Left renal cortex interstitium (tissue), 4 donors: ENCODE measurements at places on chromosomes 12 and 14. TPM values are rescaled to one million over a fixed set of nuclear protein-coding genes. Genes with fewer than 3 reads are reported as not detected.

The ERG28 gene
- polyA plus RNA-seq, result 32.3 TPM

- DNase-seq, result no peak
These were observed 58.2 kb upstream of the STRN3 start for GRCh38 chr14:31084385-31084784.

GRCh38 chr12:88578276-88579160 is 1.8 kb downstream of the KITLG start:
- DNase-seq, result no peak

DNA sequence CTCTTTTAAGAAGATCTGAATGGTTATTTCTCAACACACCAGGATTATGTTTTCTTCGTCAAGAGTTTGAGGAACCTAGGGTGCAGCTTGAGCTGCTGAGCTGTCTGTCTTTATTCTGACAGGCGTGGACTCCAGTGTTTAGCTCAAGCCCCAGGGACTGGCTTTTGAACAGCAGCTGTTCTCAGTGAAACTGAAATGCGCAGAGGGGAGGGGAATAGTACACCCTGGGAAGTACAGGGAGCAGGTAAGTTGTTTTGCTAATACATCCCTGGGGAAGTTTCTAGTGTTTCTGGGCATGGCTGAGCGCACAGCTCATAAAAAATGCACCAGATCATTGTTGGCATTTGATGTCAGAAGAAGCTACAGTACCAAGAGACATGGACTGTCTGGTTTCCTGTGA is 659.8 kb downstream of the DIO2 start:
- no peak for DNase-seq

DNA sequence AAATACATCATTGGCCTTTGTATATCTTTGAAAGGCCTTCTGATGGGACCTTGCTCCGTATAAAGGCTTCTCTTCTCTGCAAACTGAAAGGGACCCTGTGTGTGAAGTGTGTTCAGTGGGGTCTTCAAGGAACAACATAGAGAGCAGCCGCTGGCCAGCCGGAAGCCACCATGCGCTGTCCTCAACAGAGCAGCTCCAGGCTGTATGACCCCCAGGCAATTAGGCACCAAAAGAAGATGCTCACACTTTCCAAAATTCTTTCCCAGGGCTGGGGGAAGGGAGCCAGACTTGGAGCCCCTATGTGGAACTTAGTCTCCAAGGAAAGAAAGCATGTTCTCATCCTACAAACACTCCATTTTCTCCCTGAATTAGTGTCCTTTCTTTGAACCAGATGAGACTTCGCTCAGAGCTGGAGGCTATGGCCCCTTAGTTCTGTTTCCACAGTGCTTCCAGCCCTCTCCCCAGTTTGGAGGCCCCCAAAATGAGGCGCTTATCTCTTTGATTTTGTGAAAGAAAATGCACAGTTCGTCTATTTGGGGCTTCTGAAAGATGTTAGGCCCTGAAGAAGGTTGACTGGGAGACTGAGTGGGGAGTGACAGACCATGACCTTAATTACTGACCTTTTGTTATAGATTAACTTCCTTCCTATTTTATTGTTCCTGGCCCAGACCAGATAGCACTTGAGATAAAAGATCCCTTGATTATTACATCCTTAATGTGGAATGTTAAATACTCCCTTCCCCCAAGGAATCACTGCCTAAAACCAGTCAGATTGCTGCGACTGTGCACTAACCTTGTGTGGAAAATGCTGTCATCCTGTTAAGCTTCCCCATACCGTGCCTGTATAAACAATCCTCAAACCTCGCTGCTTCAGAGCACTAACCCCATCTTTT is 128.3 kb upstream of the FGD4 start:
- no peak for DNase-seq

DNA sequence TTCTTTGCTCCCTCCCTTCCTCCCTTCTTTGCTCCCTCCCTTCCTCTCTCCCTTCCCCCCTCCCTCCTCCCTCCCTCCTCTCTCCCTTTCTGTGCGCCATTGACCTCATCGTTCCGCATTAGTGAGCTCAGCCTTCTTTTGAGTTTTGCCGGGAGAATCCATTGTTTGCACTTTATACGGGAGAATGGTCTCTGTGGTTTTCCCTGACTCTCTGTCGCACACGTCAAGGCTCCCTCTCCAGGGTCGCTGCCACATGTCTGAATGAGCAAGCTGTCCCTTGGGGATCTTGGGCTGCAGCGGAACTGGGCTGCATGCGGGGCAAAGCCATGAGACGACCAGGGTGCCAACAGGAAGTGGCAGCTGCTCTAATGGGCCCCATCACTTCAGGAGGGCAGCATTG is 118.5 kb downstream of the GLT1D1 start:
- no peak for DNase-seq

GRCh38 chr12:109925185-109925840 is 25.2 kb downstream of the TCHP start:
- no peak for DNase-seq

- DNase-seq, result no peak
These were observed 272.5 kb downstream of the ALG10 start for GRCh38 chr12:34294671-34295365.

DNA sequence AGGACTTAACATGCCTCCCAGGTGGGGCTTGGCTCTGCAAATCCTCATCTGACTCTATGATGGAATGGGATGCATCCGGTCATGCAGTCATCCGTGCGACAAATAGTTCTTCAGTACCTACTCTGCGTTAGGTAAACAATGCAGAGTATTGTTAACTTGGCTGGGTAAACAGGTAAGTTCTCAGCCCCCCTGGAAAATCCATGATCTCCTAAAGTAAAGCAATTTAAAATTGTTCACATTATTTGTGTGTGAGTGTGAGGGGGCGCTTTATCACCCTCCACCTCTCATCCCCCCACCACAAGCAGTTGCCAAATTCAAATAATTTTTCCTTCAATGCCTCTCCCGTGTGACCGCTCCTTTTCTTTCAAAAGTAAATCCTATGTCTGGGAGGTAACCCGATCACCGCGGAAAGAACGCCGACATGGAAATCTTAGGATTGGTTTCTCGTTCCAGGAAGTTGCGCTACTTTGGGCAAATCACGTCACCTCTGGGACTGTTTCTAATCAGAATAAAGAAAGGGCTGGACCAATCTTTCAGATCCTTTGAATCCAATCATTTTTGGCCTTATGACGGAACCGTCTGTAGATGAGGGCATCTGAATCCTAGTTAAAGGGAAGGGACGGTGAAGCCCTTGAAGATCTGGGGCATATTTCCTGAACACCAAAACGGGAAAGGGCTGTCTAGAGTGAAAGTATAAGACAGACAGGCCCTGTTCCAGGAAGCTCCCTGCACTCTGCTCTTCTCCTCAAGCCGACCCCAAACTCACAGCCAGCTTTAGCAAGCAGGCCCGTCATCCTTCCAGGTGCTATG is 44.0 kb upstream of the SINHCAF start:
- peak; percentile 74 for DNase-seq

DNA sequence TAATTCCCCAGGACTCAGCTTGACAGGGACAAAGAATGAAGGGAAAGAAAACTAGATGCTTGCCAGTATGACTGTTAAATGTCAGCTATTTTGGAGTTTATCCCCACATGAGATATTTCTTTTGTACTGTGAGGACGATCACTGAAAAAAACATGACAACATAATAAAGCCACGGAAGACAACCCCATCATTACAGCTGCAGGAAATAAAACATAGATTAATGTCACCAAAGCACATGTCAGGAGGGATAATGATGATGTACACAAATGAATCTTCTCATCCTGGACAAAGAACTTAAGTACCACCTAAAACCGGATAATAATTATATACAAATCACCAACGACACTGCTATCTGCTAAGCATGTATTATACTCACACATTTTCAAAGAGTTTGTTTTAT is 84.6 kb upstream of the GRIP1 start:
- no peak for DNase-seq

GRCh38 chr12:90546511-90546910 is 408.5 kb downstream of the CCER1 start:
- no peak for DNase-seq

DNA sequence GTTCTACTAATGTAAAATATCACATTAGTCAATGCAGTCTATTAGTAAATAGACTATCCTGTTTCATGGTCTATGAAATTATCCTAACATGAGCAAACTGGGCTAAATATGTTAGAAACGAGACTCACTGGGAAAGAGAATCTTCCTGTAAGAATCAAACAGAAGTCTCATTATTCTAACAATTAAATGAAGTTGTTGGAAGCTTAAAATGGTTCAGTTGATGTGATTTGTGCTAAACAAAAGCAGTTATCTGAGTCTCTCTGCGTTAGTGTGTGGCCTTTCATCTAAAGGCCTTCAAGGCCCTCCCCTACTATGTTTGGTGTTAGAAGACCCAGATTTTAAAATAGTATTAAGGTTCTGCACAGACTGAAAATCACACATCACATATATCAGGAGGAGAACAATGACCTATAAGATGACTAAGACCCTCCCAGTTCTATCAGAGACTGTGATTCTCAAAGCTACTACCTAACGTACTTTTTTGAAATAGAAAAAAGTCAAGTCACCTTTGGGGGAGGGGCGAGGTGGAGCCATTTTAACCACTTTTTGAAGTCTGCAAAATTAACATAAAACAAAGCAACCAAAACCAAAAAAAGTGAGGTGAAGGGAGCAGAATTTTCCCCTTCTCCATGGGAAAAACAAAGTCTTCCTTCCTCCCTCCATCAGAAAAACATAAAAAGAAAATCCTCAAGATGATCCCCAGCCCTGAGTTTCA is 82.3 kb downstream of the DENND5B start:
- DNase-seq, result no peak

GRCh38 chr12:124216966-124217365 is 77.9 kb upstream of the RFLNA start:
- no peak for DNase-seq

GRCh38 chr12:21353487-21353886 is 18.8 kb upstream of the SLCO1A2 start:
- no peak for DNase-seq
